Activated naive CD8-positive, alpha-beta T cell treated with anti-CD3 and anti-CD28 coated beads for 36 hours (primary cell): ENCODE measurements at places on chromosomes 1 and 21.
A peak's percentile ranks its signal among the peaks of the same experiment; 100 is the strongest.

DNA sequence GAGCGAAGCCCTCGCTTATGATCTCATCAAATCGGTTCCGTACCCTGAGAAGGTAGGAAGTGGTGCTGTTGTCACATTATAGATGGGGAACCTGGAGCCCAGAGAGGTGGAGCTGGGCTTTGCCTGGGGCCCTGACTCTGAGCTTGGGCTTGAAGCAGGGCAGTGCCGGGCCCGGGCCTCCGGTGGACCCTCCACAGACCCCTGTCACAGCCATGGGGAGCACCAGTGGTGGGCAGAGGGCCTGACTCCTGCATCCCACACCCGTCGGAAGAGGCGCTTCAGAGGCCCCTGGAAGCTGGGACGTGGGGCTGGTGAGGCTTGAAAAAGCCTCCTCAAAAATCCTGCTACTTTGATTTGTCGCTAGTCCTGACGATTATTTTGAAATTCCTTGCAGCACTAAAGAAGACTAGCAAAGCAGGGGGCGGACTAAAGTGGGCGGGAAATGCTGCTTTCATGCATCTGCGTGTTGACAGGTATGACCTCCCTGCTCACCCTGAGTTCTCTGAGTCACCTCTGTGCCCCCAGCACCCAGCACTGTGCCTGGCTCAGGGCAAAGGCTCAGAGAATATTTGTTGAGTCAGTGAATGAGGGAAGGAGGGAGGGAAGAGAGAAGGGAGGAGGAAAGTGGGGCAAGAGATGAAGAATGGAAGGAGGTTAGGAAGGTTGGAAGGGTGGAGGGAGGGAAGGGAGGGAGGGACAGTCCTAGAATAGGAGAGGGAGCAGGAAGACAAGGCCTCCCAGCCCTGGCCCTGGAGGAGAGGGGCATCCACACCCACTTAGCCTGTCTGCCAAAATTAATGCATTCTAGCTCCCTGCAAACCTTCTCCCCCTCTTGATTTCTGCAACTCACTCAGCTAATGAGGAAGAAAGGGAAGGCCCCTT lies 262.8 kb upstream of the VAMP3 start:
- no peak for DNase-seq
- H3K27me3 ChIP-seq: no peaks in the 10 kb centered on the region
- no peak overlapping the region for H3K27ac ChIP-seq
- H3K4me3 ChIP-seq: no peak overlapping the region
- H3K36me3 ChIP-seq: no peaks in the 10 kb centered on the region

DNA sequence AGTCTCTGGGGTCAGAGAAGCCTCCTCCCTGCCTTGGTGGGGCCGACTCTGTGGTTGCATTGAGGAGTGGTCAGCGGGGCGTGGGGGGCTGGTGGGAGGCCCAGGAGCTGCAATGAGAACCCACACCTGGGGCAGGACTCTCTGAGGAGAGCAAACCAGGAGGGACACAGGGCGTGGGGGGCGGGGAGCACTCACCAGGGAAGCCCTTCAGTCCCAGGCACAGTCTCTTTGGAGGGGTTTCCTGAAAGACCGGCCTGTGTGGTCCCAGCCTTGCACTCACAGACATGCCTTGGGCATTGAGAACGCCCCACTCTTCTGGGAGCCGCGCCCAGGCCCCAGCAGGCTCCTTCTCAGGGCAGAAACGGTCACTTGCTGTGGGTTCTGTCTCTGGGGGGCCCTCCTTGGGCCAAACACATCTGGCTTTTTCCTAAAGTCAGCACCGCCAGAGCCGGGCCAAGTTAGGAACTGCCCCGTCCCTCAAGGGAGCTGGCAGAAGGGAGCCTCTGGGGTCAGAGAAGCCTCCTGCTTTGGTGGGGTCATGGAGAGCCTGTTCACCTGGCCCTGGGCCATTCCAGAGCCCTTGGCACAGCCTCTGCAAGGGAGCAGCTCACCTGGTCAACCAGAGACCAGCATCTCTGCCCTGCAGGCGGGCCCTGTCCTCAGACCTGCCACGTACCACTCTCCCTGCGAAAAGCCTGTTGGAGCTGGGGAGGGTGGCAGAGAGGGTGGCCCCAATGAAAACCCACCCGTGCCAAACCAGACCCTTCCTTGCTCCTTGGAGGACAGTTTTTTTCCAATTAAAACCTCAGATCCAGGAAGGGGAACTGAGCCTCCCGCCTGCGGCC lies 59.9 kb upstream of the TTC34 start:
- DNase-seq: no peak
- no peaks in the 10 kb centered on the region for H3K4me1 ChIP-seq
- H3K4me3 ChIP-seq: no peak overlapping the region
- H3K27me3 ChIP-seq: peaks cover 3% of the 10 kb centered on the region
- H3K36me3 ChIP-seq: no peaks in the 10 kb centered on the region

DNA sequence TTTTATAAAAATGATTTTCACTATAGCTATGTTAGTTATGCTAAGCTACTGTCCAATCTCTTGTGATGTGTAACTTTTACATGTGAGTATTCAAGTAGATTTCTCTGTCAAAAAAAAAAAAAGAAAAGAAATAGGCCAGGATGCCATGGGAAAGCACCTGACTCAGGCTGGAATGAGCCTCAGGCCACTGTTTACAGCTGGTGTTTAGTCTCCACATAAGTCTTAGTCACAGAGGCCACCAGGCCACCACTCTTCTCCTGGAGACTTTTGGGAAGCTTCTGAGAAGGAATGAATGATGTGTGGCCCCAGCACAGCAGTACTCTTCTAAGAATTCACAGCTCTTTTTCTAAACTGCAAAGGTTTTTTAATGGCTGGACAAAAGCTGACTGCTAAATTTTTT lies 48.9 kb downstream of the CHML start:
- no peaks in the 10 kb centered on the region for H3K27me3 ChIP-seq
- no peak for DNase-seq
- peaks cover 2% of the 10 kb centered on the region for H3K36me3 ChIP-seq
- peaks cover 5% of the 10 kb centered on the region for H3K4me1 ChIP-seq
- H3K4me3 ChIP-seq: no peak overlapping the region

DNA sequence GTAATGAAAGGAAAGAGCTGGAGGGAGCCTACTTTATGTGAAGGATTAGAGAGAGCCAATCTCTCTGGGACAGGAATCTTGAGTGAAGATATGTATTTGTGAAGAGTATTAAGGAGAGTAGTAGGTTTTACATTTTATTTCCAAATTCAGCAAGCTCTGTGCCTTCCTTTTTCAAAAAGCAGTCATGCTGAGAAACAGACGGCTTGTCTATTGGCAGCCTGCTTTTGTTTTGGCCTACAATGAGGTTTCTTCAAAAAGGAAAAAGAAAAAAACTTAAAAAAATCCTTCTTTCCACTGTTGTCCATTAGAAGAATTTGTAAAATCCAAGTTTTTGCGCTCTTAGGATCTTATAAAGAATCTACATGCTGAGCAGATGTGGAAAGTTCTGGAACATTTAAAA lies 103.6 kb upstream of the PTGFR start:
- no peak overlapping the region for H3K4me3 ChIP-seq
- H3K4me1 ChIP-seq: no peaks in the 10 kb centered on the region
- H3K27ac ChIP-seq: no peak overlapping the region
- DNase-seq: no peak
- H3K27me3 ChIP-seq: peaks cover 8% of the 10 kb centered on the region

GRCh38 chr1:107689159-107689558 lies 275.8 kb downstream of the VAV3 start:
- no peaks in the 10 kb centered on the region for H3K27me3 ChIP-seq
- H3K4me1 ChIP-seq: no peaks in the 10 kb centered on the region
- H3K27ac ChIP-seq: no peak overlapping the region
- DNase-seq: no peak
- no peak overlapping the region for H3K4me3 ChIP-seq
- no peaks in the 10 kb centered on the region for H3K36me3 ChIP-seq

- peak overlapping the region; percentile 97 for H3K27ac ChIP-seq
- peaks cover 23% of the 10 kb centered on the region for H3K4me1 ChIP-seq
- peak; percentile 15 for DNase-seq
- peaks cover 4% of the 10 kb centered on the region for H3K27me3 ChIP-seq
- peak overlapping the region; percentile 93 for H3K4me3 ChIP-seq
Observed at GRCh38 chr1:150362721-150363425, 1.1 kb upstream of the RPRD2 start.
